Umbilical cord (tissue), 2 donors: ENCODE measurements at places on chromosomes 1 and 21. TPM values are rescaled to one million over a fixed set of nuclear protein-coding genes. Genes with fewer than 3 reads are reported as not detected.

The OVAAL gene
- total RNA-seq, result 0.96 TPM

The BMP8A gene
- not detected for total RNA-seq

The ASH1L gene
- total RNA-seq, result 49.6 TPM

The C8B gene
- total RNA-seq, result not detected

The MAP3K7CL gene
- 19.0 TPM for total RNA-seq
